ENCODE measurements at places on chromosomes 5 and 9.

GRCh38 chr5:149773291-149774095 is 43.4 kb downstream of the PPARGC1B start:
- DNase-seq, result no peak

DNA sequence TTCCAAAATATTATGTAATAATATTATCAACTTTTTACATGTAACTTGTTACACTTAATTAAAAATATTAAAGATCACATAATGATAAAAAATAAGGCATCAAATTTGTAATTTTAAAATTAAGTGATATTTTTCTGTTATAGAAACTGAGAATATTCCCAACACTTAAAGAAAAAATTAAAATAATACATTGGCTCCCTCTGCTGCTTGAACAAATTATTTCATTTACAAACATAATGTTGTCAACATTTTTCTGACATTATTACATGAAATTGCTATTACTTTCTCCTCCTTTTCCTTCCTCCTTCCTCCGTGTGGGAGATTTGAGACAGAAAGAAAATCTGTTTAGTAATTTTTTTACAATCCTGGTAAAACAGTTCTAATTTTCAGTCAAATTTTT is 42.3 kb downstream of the RNF180 start:
- no peak for DNase-seq

DNA sequence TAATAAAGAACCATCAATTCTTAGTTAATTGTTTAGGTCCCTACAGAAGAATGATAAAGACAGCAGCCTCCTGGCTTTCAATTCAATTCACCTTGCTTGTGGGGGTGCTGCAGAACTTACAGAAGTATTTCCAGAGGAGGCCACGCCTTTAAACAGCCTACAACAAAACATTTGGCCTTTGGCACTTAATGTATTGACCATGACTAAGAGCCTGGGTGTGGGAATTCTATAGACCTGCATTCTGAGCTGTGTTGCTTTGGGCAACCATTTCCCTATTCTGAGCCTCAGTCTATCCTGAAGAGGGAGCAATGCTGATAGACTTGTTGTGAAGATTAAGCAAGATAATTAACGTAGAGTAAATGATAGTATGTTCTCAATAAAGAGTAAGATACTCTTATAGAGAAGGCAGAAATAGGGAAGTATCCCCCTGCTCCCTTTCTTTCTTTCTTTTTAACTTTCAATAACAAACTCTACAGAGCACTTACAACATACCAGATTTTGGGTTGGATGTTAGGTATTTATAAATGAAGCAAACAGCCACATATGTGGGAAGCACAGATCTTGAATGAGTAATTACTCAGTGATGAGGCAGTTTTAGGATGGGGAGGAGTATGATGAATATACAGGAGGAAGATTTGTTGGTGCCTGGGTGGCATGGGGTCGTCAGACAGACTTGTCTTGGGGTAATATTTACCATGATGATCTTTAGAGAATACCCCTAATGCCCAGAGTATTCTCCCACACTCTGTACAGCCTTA is 28.4 kb downstream of the PAPPA start:
- DNase-seq, result no peak

GRCh38 chr5:60243713-60244112 is 350.2 kb upstream of the PDE4D start:
- DNase-seq, result no peak

GRCh38 chr9:136365775-136366222 is 2.3 kb upstream of the DNLZ start:
- no peak for DNase-seq

DNA sequence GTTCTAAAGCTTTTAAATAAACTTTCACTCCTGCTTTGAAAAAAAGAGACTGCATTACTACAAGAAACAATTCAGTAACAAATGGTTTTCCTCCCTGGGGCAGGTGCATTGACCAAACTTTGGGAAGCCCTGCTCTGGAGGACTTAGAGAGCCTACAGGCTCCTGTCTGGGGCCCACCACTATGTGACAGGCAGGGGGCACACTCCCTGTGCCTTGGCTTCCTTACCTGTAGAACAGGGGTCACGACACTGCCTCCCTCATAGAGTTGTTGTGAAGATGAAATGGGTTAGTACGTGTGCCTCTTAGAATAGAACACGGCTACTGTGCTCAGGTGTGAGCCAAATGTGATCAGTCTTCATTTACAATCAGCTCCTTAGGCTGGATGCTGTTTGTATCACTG is 130.1 kb downstream of the GPBP1 start:
- DNase-seq, result no peak

DNA sequence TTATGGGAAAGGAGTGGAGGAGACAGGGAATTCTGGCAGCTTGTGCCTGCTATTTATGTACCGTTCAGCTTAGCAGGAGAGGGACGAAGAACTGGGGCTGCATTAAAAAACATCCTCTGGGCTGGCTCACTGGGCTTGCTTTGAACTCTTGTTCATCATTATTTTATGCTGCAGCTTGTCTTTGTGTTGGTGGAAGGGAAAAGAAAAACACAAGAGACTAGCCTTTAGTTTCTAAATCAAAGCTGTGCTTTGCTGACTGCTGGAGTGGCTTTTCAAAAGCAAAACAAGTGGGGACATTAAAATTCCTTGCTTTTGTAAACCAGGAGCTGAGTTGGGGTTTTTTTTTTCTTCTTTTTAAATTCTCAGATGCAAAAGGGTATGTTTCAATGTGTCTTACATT is 5.9 kb upstream of the RGMB start:
- DNase-seq, result no peak

All from stimulated activated CD4-positive, alpha-beta T cell treated with anti-CD3 and anti-CD28 coated beads, Interleukin-4, amount 100 ng/mL, for 48 hours (primary cell).